ENCODE measurements at places on chromosomes 16 and 17. TPM values are rescaled to one million over a fixed set of nuclear protein-coding genes. Genes with fewer than 3 reads are reported as not detected.

DNA sequence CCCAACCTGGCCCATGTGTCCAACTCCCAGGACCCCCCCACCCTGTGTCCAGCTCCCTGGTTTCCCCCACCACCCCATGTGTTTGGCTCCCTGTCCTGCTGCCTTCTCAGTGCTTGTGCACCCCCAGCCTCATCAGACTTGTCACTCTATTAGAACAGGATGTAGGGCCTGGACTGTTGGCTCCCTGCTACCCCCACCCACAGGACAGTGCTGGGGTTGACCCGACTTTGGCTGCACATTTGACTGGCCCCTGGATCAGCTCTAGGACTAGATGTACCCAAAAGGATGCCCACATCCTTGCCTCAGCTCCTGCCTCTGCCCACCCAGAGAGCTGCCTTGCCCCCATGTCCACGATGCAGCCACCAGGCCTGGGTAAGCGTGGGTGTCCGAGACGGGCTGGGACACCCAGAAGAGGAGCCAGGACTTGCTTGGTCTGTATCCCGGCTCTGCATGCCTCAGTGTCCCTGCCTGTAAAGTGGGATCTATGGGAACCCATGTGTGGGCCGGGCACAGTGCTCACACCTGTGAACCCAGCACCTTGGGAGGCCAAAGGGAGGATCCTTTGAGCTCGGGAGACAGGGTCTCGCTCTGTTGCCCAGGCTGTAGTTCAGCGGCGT, 1.5 kb upstream of the CCDC57 start:
- DNase-seq: no peak

GRCh38 chr16:56241596-56241995, 50.3 kb downstream of the GNAO1 start:
- DNase-seq: no peak

- no peak for DNase-seq
Observed at GRCh38 chr17:29570521-29570920, 2.0 kb downstream of the TP53I13 start.

MTSS2 gene
- 74.1 TPM for total RNA-seq

PSMD7 gene
- 173 TPM for total RNA-seq
